ENCODE measurements at places on chromosomes 6 and 20.

- no peak for DNase-seq
Measured at GRCh38 chr6:7734707-7735383, 8.9 kb downstream of the BMP6 start.

GRCh38 chr6:130516604-130517003, 150.8 kb downstream of the TMEM200A start:
- DNase-seq = no peak

DNA sequence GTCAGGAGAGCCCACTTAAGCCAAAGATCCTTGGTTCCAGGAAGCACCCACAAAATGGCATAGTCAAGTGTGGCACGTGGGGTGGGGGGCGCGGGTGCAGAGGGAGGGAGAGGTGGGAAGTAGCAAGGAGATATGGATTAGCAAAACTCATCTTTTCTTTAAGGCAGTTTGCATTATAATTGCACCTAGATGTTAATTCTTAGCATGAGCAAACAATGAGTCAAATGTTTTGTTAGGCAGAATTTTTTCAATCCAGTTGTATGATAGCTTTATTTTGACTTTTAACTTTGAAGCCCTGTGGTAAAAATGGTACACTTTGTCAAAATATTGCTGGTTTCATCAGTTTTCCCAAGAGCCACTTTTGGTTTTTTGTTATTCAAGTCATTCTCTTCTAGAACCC, 15.0 kb downstream of the SCAND1 start:
- DNase-seq = no peak

DNA sequence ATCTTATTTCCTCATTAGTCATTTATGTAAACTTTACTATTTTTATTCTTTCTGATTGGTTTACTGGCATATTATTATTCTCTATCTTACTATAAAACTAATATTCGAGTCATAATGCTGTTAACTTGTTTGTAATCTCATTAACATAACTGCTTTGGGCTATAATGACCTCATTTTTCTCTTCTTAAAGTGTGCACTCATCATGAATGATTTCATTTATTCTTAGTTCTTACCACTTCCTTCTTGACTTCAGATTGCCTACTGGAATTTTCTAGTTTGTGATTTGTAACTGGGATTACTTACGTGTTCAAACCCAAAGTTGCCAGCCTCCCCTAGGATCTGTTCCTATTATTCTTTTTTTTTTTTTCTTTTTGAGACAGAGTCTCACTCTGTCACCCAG, 91.8 kb upstream of the TNFAIP3 start:
- DNase-seq = no peak

GRCh38 chr6:106560996-106561685, 68.2 kb downstream of the RTN4IP1 start:
- DNase-seq = peak; percentile 70

GRCh38 chr6:16572317-16572716, 188.9 kb downstream of the ATXN1 start:
- no peak for DNase-seq

- DNase-seq = peak; percentile 72
Measured at GRCh38 chr6:110537208-110538123, 61.1 kb upstream of the SLC22A16 start.

- peak; percentile 54 for DNase-seq
Measured at GRCh38 chr6:26234421-26235301, 130.3 kb upstream of the BTN3A2 start.

DNA sequence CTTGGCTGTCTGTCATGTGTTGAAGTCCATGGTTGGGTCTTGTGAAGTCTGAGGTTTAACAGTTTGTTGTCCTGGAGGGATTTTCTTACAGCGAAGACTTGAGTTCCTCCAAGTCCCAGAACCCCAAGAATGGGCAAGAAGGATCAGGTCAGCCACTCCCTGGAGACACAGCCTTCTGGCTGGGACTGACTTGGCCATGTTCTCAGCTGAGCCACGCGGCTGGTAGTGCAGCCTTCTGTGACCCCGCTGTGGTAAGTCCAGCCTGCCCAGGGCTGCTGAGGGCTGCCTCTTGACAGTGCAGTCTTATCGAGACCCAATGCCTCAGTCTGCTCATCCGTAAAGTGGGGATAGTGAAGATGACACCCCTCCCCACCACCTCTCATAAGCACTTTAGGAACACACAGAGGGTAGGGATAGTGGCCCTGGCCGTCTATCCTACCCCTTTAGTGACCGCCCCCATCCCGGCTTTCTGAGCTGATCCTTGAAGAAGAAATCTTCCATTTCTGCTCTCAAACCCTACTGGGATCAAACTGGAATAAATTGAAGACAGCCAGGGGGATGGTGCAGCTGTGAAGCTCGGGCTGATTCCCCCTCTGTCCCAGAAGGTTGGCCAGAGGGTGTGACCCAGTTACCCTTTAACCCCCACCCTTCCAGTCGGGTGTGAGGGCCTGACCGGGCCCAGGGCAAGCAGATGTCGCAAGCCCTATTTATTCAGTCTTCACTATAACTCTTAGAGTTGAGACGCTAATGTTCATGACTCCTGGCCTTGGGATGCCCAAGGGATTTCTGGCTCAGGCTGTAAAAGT, 43.5 kb downstream of the SIRPA start:
- DNase-seq = no peak

Measured in AG20443 (cell line).